Esophagus squamous epithelium (tissue), 5 donors: ENCODE measurements at places on chromosomes 1 and 21. TPM values are rescaled to one million over a fixed set of nuclear protein-coding genes. Genes with fewer than 3 reads are reported as not detected.

FMO3 gene
- 8.6 TPM for total RNA-seq

PCP4L1 gene
- 6.9 TPM for total RNA-seq

GRCh38 chr1:53292690-53293089, 35.2 kb downstream of the LRP8 start:
- no peak for DNase-seq
- H3K27me3 ChIP-seq, result no peaks in the 10 kb centered on the region
- H3K4me1 ChIP-seq, result peaks cover 14% of the 10 kb centered on the region
- H3K4me3 ChIP-seq, result no peak overlapping the region

GRCh38 chr1:119367432-119368124, 1.0 kb upstream of the HAO2 start:
- no peak for DNase-seq
- H3K4me3 ChIP-seq, result no peak overlapping the region
- H3K4me1 ChIP-seq, result no peaks in the 10 kb centered on the region
- H3K27me3 ChIP-seq, result peaks cover 4% of the 10 kb centered on the region

DNA sequence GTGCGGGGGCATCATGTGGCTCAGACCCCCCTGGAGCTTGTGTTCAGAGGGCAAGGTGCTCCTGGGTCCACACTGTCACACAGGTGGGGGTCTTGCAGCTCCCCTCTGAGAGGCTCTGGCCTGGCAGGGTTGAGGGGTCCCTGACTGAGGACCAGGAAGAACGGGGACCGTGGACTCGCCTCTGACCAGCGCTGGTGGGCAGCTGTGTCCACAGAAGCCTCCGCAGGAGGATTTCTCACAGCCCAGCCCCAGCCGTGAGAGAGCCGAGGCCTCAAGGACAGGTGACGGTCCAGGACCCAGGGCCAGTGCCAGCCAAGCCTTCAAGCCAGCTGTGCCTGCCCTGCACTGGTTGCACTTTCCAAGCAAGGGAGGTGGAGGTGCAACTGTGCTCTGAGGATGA, 63.5 kb upstream of the TTC34 start:
- H3K36me3 ChIP-seq, result no peaks in the 10 kb centered on the region
- no peak for DNase-seq
- H3K4me3 ChIP-seq, result no peak overlapping the region
- no peak overlapping the region for H3K27ac ChIP-seq
- no peaks in the 10 kb centered on the region for H3K4me1 ChIP-seq
- no peaks in the 10 kb centered on the region for H3K27me3 ChIP-seq

GRCh38 chr1:98975113-98975512, 29.5 kb downstream of the PLPPR5 start:
- H3K4me3 ChIP-seq, result no peak overlapping the region
- no peaks in the 10 kb centered on the region for H3K36me3 ChIP-seq
- H3K4me1 ChIP-seq, result no peaks in the 10 kb centered on the region
- H3K27me3 ChIP-seq, result no peaks in the 10 kb centered on the region
